Activated T-helper 1 cell treated with anti-CD3 and anti-CD28 coated beads, Interleukin-12 subunit alpha, Interleukin-12 subunit beta, Interleukin-2, Interleukin-4 antibody, amounts not matched to agents 30 ng/mL and 10 ng/mL and 1 ng/mL, durations not matched to agents 14 hours and 24 hours and 36 hours (primary cell): ENCODE measurements at places on chromosomes 2 and 18. TPM values are rescaled to one million over a fixed set of nuclear protein-coding genes. Genes with fewer than 3 reads are reported as not detected.

The TAF1B gene
- total RNA-seq = 23.3 and 25.1 TPM in 2 replicates

The PDE1A gene
- not detected in 2 replicates for total RNA-seq

The GCKR gene
- not detected in 2 replicates for total RNA-seq

The MOB1A gene
- total RNA-seq = 207 and 221 TPM in 2 replicates

The ORC4 gene
- 29.2 and 34.2 TPM in 2 replicates for total RNA-seq

The KCNJ13 gene
- not detected in 2 replicates for total RNA-seq

The EGR4 gene
- total RNA-seq = 1.9 TPM in 2 replicates

The DPP10 gene
- total RNA-seq = not detected in 2 replicates

The OBSL1 gene
- total RNA-seq = 0.21 and 0.24 TPM in 2 replicates

The DNER gene
- not detected in 2 replicates for total RNA-seq

The CRYGD gene
- not detected in 2 replicates for total RNA-seq

The CAPN13 gene
- total RNA-seq = not detected in 2 replicates

The DSG2 gene
- 0.18 and 0.42 TPM in 2 replicates for total RNA-seq

The TRIB2 gene
- total RNA-seq = 6.3 TPM in 2 replicates

The UGT1A4 gene
- total RNA-seq = not detected in 2 replicates

The PFN4 gene
- total RNA-seq = not detected in 2 replicates

The REG3A gene
- total RNA-seq = not detected in 2 replicates

The HOXD10 gene
- not detected in 2 replicates for total RNA-seq

The SERPINB3 gene
- not detected in 2 replicates for total RNA-seq

The ANKRD23 gene
- 8.2 and 8.8 TPM in 2 replicates for total RNA-seq

The KCNE4 gene
- total RNA-seq = not detected in 2 replicates

The IFT172 gene
- total RNA-seq = 13.4 and 13.5 TPM in 2 replicates

The AQP12B gene
- not detected in 2 replicates for total RNA-seq

The BMP10 gene
- total RNA-seq = not detected in 2 replicates

The DSG4 gene
- not detected in 2 replicates for total RNA-seq

The CMPK2 gene
- 4.1 and 7.4 TPM in 2 replicates for total RNA-seq

The SP5 gene
- total RNA-seq = not detected in 2 replicates

The DCC gene
- total RNA-seq = not detected in 2 replicates

The SH2D6 gene
- 0.34 and 0.70 TPM in 2 replicates for total RNA-seq

The ANO7 gene
- total RNA-seq = 2.1 and 2.4 TPM in 2 replicates

The FNDC4 gene
- total RNA-seq = 0.10 TPM in 1 of 2 replicates, not detected in the other

The ATOH8 gene
- total RNA-seq = 0.29 and 0.47 TPM in 2 replicates

The TRIM54 gene
- total RNA-seq = 0.26 TPM in 1 of 2 replicates, not detected in the other

The SERPINB4 gene
- total RNA-seq = not detected in 2 replicates

The HDLBP gene
- 270 and 273 TPM in 2 replicates for total RNA-seq

The HOXD3 gene
- not detected in 2 replicates for total RNA-seq

The CIB4 gene
- total RNA-seq = not detected in 2 replicates

The C1GALT1C1L gene
- total RNA-seq = not detected in 2 replicates
